ENCODE measurements at places on chromosomes 11 and 22.

- no peak for DNase-seq
Measured at GRCh38 chr11:26743622-26744021, 21.8 kb upstream of the SLC5A12 start.

DNA sequence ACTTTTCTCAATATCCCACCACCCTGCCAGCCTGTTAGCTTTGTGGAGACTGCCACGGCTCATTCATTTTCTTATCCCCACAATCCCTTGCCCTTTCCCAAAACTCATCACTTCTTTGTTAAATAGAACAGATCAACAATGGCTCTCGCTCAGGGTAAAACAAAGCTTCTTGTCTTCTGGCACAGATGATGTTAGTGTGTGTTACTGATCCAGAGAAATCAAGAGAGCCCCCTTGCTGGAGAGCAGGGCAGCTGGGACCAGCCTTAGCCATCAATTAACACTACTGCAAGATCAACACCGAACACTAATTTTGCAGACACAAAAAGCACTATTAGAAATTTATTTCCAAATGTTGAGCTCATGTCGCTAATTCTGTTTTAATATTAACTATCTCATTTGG is 420.9 kb downstream of the TENM4 start:
- DNase-seq: no peak

GRCh38 chr11:84543367-84544159 is 1083.6 kb downstream of the DLG2 start:
- DNase-seq: no peak

DNA sequence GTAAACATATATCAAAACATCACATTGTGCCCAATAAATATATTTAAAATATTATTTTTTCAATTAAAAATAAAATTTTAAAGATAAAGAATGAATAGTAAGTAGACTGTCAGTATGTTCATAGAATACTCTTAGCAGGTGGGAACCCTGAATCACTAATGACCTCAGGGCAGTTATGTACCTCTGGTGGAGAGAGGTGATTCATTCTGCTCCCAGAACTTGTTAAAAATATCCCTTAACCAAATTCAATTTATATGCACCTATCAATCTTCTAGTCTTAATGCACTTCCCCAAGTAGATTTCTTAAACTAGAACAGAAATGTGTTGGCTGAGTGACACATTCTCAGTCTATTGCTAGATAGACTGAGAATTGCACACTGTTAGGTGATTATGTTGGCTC is 183.9 kb upstream of the SYN3 start:
- DNase-seq: no peak

GRCh38 chr22:46072110-46072881 is 78.0 kb upstream of the PPARA start:
- DNase-seq: no peak

DNA sequence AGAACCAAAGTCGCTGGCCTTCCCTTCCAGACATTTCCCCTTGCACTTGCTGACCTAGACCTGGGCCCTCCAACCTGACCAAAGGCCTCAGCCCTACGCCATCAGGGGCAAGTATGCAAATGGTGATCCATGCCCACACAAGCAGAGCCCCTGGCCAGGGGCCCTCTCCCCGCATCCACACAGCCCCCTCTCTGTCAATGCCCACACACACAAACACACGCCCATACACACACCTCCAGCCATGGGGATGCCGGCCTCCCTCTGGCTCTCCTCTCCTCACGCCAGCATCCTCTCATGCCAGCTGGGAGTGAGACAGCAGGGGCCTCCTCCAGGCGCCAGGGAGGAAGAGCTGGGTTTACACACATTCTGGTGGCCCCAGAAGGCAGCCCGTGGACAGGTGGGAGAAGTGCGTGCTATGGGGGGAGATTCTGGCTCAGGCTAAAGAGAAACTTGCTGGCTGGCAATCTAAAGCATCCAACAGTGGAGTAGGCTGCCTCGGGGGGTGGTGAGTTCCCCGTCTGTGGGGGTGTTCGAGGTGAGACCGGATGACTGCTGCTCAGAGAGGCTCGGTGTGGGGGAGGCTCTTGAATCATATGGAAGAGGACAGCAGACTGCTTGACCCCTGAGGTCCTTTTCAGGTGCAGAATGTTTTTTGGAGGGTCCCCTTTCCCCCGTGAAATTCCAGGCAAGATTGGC is 4.8 kb downstream of the NRXN2 start:
- DNase-seq: no peak

GRCh38 chr11:88383447-88383846 is 45.9 kb upstream of the CTSC start:
- no peak for DNase-seq

DNA sequence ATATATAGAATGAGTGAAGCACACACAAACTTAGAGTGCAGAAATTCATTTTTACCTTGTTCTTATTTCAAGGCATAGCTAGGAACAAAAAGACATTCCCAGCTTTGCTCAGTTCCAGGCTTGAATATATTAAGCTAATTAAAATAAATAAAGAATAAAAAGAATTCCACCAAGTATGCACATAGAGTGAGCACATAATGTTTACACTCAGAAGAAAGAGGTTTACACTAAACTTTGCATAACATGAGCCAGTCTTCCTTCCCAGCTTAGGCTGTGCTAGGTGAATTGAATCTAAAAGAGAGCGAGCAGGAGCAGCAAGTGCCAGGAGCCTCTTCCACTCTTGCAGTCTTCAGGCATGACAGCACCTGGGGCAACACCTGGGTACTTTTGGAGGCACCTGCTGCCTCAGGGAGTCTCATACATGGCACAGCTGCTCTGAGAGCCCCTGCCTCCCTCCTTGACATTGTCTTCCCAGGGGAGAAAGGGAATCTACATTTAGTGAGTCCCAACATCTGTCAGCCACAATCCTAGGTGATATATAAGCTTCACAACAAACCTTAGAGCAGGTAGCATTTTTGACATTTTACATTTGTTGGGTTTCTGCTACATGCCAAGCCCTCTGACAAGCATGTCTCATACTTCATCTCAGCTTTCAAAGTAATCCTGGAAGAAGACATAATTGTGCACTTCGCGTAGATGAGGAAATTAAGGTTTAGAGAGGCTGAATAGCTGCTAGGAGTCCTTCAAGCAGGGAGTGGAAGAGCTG is 732.7 kb upstream of the TENM4 start:
- DNase-seq: no peak

GRCh38 chr11:66676282-66676919 is 1.3 kb downstream of the RBM4B start:
- DNase-seq: no peak

GRCh38 chr11:31919175-31919574 is 108.1 kb upstream of the PAX6 start:
- no peak for DNase-seq

Measured in H54 (cell line).